ENCODE measurements at places on chromosomes 12 and 14.

DNA sequence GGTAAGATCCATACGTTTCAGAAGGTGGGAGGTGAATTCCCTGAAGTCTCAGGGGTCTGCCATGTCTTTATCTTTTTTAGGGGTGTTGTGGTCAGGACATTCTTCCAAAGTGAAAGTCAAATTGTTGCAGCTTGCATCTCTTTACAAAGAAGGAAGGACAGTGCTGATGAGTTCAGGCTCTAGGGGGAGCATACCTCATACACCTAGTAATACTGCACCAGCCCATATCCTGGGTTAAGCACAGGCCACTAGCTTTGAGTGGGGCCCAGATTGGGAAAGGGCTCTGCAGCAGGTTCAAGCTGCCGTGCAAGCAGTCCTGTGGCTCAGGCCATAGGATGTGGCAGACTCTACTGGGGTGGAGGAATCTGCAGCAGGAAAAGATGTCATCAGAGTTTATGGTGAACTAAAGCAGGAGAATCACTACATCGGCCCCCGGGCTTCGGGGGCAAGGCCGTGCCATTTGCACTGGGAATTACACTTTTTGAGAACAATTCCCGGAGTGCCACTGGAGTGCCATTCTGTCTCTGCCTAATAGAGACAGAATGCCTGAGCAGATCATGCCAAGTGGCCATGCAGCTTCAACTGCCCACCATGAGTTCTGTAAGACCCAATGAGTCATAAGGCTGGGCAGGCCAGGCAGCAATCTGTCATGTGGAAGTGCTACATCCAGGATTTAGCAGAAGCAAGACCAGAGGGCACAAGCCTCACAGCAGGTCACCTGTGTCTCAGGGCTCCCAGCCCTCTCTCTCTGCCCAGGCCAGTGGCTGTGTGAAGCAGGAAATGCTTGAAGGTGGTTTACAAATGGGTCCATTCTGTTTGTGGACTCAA is 32.3 kb downstream of the DIO3 start:
- DNase-seq, result no peak

GRCh38 chr12:113658006-113658655 is 186.5 kb upstream of the LHX5 start:
- peak; percentile 12 for DNase-seq

- DNase-seq, result peak; percentile 67
Observed at GRCh38 chr12:59055204-59055860, 135.0 kb upstream of the LRIG3 start.

DNA sequence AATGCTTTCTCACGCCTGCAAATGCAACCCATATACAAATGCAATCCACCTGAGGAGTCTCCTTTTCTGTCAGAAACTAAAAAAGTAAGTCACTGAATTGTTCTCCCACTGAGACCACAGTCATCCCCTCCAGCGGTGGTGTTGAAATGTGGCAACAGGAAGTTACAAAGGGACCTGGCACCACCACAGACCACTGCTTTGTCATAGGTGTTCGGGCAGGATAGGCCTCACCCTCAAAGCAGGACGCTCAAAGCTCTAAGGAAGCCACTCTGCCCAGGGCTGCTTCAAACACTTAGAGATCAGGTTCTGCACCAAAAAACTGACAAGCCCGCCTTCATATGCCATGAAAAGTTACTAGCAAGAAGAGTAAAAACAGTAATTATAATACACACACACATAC is 11.3 kb downstream of the PHLDA1 start:
- peak; percentile 65 for DNase-seq

DNA sequence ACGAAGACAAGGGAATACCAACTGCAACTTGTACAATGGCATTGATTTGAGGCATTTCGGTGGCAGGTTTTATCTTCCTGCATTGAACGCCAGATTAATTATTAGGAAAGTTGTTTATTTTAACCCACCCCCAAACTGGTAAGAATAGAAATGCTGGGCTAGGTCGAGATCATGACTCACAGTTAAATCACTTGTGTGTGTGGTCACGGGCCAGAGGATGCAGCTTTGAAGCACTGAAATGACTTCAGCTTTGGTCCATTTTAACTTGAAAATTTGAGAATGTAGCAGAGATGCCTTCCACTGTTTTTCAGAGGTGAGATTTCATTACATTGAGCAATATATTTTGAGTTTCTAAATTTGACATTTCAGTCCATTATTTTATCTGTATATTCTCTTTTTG is 23.6 kb upstream of the KCNH3 start:
- peak; percentile 84 for DNase-seq

DNA sequence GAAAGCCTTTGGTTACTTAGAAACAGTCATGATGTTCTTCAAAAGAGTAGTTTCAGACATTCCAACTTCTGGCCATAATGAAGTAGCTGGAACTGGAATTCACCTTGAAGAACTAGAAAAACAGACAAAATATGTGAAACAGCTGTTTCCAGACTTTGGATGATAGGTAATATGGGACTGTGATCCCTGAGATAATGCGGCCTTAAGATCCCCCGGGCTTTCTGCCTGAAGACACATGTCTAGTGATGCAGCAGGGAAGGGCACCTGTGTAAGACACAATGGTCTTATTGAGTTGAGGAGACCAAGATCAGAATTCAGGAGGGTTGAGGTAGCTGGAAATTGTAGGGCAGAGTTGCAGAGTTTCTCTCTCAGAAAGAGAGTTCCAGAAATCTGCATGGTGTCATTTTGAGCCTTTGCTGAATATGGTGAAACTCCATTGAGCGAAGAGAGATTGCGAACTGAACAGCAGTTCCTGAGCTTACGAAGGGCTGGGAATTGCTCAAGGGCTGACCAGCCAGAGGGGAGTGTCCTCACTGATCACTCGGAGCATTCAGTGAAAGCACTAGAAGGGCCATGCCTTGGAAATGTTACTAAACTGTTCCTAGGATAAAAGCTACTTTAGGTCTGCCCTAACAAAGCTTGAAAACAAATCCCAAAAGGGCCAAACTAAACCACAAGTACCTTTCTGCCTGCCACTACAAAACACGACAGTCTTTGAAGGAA is 41.7 kb upstream of the FRS2 start:
- DNase-seq, result peak; percentile 38

- no peak for DNase-seq
Observed at GRCh38 chr12:56034586-56035332, 7.0 kb upstream of the RPS26 start.
